ENCODE measurements at places on chromosomes 7 and 10.

DNA sequence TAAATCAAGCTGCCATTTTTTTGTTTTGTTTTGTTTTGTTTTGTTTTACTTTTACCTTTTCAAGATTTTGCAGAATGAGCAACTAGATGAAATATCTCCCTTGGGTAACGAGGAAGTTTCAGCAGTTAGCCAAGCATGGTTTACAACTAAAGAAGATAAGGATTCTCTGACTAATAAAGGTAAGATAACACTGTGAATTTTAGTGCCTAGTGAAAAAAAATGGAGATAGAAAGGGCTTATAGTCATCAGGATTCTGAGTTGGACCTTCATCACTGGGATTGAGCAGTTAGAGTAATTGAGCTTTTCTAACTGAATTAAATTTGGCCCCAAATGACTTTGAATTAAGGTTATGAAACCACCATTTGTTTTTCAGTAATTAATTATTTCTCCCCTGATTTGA lies 21.2 kb downstream of the DMTF1 start:
- no peak for DNase-seq

DNA sequence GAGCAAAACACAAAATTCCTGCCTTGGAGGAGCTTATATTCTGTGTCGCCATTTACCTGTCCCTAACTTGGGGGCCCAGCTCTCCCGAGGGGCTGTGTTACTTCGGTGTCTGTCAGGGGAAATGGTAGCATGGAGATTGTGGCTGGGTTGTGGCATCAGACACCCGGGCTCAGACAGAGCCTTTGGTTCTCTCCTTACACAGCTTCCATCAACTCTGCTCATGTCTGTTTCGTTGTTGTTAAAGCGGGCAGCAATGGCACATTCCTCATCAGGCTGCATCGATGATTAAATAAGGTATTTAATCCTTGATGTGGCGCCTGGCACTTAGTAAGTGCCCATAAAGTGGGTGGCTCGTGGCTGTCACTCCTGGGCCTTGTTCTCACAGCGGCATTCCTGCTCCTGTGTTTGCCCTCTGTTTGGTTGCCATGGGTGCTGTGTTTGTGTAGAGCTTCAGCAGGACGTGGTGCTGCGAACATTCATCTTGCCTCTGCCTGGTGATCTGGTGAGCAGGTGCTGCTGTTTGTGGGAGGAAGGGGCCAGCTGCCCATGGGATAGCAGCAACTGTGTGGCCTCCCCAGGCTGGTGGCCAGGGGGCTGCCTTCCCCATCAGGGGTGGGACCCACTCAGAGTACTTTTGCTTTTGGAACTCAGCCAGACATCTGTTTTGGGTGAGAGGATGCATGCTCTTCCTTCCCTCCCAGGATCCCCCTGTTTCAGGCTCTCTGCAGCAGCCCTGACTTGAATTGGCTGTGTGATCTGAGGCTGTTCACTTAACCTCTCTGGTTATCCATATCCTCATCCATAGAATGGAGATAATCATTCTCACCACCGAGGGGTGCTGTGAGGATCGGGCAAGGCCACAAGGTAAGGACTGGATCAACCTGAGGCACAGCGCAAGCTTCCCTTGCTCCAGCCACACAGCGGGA lies 207.2 kb upstream of the SVIL start:
- DNase-seq: peak; percentile 33

GRCh38 chr7:132364226-132364625 lies 212.0 kb downstream of the PLXNA4 start:
- DNase-seq: no peak

- DNase-seq: no peak
Observed at GRCh38 chr7:51451751-51452476, 135.3 kb upstream of the COBL start.

GRCh38 chr7:115387137-115387536 lies 465.2 kb downstream of the MDFIC start:
- DNase-seq: no peak

DNA sequence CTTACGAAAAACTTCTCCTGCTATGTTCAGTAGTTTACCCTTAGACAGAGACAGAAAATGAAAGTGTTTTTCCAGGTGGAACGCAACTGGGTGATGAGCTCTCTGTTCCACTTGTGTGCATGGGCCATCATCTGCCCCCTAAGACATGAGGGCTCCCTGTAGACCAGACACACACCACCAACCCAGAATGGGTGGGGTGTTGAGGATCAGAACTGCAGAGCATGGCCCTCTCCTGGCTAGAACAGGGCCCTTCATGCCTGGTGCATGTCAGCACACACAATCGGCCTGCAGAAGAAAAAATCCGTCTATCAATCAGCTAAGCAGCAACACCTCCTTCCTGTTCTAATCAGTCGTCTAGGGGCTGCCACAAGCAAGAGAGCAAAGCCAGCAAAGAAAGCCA lies 186.2 kb upstream of the INHBA start:
- no peak for DNase-seq

GRCh38 chr10:19488592-19489280 lies 327.5 kb upstream of the PLXDC2 start:
- peak; percentile 32 for DNase-seq

- DNase-seq: no peak
Observed at GRCh38 chr10:60916025-60916424, 28.0 kb downstream of the RHOBTB1 start.

- DNase-seq: no peak
Observed at GRCh38 chr10:129448539-129448938, 18.5 kb upstream of the MGMT start.

GRCh38 chr10:57925045-57925444 lies 342.6 kb downstream of the IPMK start:
- DNase-seq: no peak

DNA sequence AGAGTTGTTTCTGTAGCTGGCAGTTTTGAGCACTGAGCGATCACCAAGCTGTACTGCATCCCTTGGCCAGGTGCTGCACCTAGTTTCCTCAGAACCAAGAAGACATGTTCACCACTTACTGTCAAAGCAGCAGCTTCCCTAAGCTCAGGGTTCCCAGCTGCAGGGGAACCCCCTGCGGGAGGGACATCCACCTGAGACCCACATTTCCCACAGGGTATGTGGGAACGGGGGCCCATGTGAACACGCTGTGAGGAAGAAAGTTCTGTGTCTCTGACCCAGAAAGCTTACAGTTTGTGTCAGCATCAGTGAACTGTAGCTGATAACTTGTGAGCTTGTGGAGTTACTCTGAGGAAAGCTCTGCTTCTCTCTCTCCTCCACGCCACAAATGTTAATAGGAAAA lies 436.8 kb upstream of the IGFBP3 start:
- no peak for DNase-seq

DNA sequence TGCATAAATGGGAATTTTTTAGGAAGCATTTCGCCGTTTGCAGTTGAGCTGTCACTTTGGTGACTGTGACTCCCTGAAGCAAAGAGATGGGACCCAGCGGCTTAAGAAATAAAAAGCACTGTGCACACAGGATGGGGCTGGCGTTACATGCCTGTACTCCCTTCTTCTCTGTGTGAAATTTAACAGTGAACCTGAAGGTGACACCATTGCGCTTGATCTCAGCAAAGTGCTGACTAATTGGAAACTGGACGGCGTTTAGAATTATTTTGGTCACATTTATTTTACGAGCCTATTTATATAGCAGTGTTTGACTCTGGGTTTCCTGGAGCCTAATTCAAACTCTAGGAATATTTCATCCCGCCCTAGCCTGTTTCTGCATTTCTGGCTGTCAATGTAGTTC lies 146.2 kb downstream of the PAXIP1 start:
- no peak for DNase-seq

DNA sequence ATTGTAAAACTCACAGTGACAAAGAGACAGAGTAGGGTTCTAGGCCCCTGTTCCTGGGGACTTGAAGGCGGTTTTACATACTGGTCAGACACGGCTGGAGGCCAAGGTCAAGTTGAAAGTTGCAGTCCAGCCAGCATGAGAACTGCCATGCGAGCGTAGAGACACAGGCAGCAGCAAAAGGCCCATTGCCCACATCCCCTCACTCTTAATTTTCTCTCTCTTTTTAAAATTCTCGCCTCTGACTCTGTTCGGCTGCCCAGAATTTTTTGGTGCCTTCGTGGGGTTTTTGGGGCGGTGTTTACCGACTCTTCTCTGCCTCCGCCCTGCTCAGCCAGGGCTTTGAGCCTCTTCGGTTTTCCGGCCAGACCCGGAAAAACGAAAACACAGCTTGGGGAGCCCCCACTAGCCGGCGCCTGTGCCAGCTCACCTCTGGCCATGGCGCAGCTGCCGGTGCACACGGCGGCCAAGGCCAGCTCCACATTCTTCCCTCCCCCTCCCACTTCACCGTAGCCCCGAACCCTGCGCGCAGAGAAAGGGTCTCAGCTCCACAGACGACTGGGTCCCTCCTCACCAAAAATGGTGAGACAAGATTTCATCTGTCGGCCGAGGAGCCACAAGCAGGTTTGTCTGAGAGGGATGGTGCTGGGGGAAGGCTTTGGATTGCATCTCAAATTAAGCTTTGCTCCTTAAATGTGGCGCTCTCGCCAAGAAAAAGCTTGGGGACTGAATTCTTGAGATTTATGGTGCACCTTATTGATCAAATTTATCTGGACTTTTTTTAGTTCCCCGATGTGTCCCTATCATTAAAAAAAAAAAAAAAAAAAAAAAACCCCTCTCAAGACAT lies 2.3 kb upstream of the HOXA13 start:
- no peak for DNase-seq

DNA sequence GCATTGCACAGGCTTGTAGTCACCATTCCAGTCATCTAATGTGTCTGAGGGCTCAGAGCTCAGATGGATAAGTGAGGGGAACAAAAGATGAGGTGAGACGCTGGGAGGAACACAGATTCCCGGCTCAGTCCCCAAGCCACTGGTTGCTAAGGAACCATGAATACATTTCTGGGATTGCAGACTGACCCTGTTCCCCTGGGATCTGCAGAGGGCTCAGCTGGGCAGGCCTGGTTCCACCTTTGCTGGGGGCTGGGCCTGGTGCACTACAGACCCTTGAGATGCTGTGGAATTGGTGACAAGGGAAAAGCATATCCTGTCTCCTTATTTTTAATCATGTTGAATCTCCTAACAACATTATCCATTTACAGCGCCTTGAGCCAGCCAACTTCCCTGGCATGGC lies 19.2 kb downstream of the ELFN1 start:
- no peak for DNase-seq

DNA sequence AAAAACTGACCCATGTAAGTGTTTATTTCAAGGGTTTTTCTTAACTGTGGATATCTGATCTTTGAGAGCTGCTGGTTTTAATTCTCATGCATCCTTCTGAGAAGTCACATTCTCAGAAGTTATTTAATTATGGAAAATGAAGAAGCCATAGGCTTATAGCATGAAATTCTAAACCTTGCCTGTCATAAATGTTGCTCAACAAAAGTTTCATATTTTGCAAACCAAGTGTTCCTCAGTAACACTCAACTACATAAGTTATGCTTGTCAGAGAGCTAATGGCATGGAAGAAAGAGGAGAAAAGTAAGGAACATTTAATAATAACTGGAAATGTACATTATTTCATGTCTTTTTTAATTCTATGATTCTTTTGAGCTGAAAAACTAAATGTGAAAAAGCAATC lies 78.6 kb upstream of the MPP7 start:
- DNase-seq: no peak

DNA sequence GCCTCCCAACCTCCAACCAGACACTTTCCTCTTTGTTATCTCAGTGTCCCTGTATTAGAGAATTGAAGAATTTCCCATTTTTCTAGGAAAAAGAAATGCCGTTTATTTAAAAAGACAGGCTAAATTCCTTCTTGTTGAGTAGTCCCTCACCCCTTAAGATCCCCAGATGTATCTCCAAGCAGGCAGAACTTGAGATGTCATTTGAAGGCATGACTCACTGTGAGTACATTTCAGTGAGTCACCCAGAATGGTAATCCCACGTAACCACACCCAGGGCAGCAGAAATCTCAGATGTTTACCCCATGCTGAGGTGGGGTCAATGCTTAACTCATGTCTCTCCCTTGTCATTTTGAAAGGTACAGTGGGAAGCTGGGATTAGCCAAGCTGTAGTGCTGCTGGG lies 4.4 kb downstream of the ZNF655 start:
- peak; percentile 99 for DNase-seq

GRCh38 chr7:140242057-140243031 lies 65.6 kb upstream of the KDM7A start:
- DNase-seq: no peak

- DNase-seq: peak; percentile 75
Observed at GRCh38 chr10:23412223-23412622, 26.7 kb upstream of the OTUD1 start.

GRCh38 chr7:135390829-135391228 lies 119.1 kb downstream of the CNOT4 start:
- DNase-seq: no peak

DNA sequence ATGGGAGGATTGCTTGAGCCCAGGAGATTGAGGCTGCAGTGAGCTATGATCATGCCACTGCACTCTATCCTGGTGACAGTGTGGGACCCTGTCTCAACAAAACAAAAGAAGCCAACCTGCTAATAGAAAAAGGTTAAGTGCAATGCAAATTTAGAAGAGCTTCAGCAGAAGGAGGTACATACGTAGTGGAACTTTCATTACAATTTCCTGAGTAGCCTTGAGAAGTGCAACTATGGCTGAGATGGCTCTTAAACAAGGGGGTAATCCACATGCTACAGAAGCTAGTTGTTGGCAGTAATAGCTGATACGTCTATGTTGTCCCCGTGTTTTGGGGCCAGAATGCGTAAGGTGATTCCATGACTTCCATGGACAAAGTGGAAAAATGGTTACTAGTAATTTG lies 10.7 kb upstream of the NT5C3A start:
- DNase-seq: no peak

GRCh38 chr10:93208717-93209464 lies 135.2 kb downstream of the CYP26A1 start:
- DNase-seq: peak; percentile 78

DNA sequence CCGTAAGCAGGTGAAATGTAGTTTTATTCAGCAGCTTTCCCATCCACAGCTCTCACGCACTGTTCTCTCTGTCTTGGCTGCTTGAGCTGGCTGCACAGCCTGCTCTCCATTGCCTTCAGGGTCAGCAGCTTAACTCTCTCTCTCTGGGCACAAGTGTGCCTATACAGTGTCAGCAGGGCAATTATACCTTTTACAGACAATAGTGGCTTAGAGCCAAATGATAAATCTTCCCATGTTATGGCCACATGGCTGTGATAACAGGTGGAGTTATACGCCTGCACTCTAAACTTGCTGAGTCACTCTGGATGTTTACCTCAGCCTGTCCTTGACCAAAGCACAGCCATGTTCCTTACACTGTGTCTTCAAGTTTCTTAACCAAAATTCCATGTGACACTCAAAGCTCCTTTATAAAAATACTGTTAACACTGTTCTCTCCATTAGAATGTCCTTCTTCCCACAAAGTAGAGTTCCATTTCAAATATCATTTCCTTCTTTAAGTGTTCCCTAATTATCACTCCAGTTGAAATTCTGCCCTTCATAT lies 6.1 kb downstream of the RNF133 start:
- no peak for DNase-seq

DNA sequence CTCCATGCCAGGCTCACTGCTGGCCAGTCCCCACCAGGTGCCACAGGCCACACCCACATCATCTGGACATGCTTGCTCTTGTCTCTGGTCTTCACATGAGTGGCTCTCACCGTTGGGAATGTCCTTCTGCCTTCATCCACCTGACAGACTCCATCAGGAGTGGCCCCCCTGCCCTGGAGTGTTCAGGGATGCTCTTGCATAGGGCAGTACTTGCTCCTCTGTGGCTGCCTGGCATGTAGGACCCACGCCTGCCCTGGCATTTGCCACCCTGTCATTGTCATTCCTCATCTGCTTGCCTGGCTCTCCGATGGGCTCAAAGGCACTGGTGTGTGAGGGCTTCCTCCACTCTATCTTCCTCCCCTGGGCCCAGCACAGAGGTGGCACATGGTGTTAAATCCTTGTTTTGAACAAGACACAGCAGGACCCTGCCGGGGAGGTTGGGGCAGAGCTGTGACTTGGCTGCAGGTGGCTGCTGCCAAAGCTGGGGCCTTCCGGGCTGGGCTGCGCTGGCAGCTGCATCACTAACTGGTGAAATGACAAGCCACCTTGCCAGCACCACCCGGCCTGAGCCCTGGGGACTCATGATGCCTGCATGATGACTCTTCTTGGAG lies 1.8 kb downstream of the SH2D4B start:
- no peak for DNase-seq

All from GM23248 (cell line).